ENCODE measurements at places on chromosomes 2 and 18.

DNA sequence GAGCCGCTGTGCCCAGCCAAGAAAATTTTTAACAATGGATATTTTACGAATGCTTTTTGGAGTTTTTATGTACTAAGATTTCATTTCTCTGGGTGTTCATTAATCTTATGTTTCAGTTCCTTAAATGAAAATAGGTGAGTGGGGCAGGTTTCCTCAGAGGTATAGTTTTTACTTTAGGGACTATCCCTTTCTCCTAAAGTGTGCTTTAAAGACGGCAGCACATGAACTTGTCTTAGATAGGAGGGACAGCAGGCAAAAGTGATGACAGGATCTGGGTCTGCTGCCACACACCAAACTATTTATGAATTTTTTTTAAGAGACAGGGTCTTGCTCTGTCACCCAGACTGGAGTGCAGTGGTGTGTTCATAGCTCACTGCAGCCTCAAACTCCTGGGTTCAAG is 8.0 kb upstream of the REL start:
- no peak for DNase-seq

- DNase-seq = no peak
Measured at GRCh38 chr2:186959486-186959885, 110.5 kb upstream of the ZSWIM2 start.

- DNase-seq = no peak
Measured at GRCh38 chr2:234479465-234479864, 17.4 kb downstream of the ARL4C start.

DNA sequence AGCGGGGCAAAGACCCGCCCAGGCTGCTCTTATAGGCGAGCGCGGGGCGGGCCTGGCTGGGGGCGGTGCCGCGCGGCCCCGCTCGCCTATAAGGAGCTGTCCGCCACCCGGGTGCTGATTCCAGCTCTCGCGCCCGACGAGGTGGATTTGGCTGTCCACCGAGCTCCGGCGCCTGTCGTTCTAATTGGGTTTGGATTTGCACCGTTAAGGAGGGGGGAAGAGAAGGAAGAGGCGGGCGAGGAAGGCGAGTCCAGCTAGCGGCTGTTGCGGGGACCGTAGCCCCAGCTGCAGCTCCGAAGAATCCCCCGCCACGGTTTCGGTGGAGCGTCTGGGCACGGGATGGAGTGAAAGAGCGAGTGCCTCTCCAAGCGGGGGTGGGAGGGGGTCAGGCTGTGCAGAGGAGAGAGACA is at the start of gene CNTNAP5:
CNTNAP5 (plus strand) TSS at position 117 of the 410 bp plus-strand sequence. CDS start 364 bp downstream, outside the sequence.
- DNase-seq = no peak

- no peak for DNase-seq
Measured at GRCh38 chr2:69740502-69740951, 1.4 kb upstream of the ANXA4 start.

DNA sequence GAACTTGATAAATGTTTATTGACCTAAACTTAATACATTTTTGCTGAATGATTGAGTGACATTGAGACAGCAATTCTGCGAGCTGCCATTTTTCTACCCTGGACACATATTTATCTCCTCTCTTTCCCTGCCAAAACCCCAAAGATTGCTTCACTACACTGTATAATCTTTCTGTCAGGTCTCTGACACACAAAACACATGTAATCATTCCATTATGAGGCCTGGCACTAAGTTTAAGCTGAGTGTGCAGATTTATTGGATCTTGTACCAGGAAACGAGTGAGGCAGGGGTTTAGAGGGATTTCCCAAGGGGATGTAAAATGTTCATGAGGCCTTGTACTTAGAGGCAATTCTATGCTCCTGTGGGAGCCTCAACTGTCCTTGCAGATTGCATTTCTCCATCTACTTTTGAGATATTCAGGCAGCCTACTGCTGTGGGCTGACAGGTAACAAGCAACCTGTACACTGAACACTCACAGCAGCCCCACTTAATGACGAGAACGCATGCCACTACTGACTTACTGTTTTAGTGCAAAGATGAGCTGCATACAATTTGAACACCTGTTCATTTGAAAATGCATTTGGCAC is 13.7 kb upstream of the OSR1 start:
- DNase-seq = no peak

DNA sequence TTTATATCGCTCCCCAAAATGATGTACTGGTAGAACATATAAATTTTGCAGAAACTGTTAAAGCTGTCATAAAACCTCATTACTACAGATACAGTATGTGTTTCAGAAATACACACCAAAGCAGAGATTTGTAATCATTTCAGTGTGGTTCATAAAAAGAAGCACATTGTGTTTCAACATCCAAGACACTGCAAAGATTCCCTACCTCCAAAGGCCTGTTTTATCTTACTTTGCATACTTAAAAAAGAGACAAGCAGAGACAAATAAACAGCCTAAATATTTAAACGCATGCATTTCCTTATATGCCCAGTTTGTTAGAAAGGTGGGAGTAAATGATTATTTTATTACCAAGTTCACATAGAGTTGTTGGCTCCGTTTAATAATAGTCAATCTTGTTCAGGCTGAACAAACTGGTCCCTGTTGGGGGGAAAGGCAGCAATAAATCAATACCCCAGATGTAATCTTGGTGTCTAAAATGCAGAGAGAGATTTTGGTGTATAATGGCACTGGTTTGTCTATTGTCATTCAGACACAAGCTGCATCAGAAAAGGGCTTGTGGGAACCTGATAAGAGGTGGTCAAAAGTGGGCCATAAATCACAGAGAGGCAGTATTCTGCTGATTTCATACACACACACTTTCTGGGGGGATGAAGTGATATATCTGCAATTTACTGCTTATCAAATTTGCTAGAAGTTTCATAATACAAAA is 321.4 kb upstream of the ETAA1 start:
- no peak for DNase-seq

GRCh38 chr2:101344137-101344536 is 35.6 kb upstream of the RNF149 start:
- DNase-seq = no peak

DNA sequence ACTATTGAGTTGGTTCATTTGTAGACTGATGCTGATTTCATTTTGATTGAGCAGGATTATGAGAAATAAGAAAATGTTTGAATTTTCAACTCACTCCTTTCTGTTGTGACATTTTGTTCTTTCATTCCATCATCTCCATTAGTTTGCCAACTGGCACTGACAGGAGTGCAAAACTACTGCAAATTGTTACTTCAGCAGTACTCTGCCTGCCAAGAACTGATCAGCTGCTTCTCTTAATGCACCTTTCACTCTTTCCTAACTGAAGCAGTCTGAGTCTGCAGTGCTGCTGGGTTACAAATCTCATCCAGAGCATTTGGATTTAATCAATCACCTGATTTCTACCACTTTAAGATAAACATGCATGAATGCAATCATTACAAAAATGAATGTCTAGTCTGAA is 70.9 kb downstream of the TMEFF2 start:
- no peak for DNase-seq

GRCh38 chr2:12334412-12334966 is 382.2 kb upstream of the TRIB2 start:
- DNase-seq = no peak

- DNase-seq = no peak
Measured at GRCh38 chr18:76667603-76668002, 154.8 kb upstream of the ZNF236 start.

DNA sequence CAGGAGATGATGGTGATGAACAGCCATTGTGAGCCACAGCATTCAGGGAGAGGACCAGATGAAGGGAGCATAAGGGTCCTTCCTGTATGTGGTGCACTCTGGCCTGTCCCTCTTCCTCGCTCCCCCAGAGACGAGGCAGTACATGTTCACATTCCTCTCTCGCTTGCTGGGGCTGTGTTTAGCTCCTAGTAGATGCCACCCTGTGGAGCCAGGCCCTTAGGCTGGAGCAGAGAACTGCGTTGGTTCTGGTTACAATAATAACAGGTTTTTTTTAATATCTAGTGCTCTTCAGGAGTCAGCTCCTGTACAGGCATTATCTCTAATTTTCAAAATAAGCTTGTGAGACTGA is 171.1 kb upstream of the MYT1L start:
- DNase-seq = no peak

GRCh38 chr2:152036611-152037469 is 62.0 kb downstream of the CACNB4 start:
- DNase-seq = peak; percentile 66

GRCh38 chr2:165952085-165952484 is 1.5 kb downstream of the TTC21B start:
- DNase-seq = no peak

DNA sequence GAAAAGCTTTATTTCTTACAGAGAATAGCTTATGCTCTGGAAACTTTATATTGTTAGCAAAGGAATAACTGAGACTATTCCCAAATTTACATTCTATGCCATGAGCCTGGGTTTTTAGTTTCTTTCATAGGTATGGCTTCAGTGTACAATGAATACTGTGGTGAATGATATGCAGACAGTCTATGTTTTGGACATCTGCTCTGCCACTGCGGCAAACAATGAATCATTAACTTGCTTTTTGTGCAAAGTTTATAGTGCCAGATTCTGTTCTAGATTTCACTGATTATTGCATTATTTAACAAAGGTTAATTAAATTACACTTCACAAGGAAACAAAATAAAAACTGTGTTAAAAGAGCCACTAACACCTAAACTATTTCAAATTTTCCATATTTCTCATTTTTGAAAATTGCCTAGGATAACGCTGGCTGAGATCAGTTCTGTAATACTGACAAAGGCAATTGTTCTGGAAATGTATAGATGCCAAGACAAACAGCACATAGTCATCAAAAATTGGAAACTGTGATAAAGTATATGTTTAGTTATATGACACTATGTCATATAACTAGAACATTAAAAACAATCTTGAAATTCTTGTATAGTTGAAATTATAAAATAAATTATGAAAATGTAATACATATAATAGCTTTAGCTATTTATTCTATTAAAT is 74.7 kb downstream of the ITSN2 start:
- DNase-seq = no peak

DNA sequence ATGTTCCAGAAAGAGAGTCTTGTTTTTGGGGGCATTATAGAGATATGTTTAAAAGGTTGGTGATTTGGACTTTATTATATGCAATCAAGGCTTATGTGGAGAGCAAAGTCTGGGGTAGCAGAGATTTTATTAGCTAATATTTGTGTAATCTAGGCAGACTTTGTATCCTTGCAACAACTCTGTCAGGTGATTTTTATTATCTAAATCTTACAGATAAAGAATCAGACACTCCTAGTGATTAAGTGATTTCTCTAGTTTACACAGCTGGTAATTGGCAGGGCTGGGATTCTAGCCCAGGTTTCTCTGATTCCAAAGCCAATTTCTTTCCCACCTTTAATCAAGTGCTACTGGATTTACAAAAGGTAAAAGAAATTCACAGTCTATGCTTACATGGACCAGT is 33.3 kb upstream of the NCK2 start:
- no peak for DNase-seq

GRCh38 chr2:58120626-58121229 is 74.1 kb downstream of the VRK2 start:
- DNase-seq = no peak

All from SJCRH30 (cell line).